CD8-positive, alpha-beta T cell (primary cell): ENCODE measurements at places on chromosomes 3 and 15.

DNA sequence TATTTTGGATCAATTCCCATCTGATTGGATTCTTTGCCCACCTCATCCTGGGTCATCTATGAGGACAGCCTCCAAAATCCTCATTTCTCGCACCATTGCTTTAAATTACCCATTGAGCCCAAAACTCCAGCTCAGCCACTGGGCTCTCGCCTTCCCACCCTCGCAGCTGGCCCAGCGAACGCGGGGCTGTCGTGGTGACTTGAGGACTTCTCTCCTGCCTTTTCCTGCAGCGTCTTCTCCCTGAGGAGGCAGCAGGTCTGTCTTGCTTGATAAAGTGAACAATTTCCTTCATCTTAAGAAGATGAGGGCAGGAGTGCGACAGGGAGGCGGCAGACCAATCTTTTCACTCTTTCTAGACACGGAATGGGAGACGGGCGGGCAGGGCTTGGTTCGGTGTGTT lies 33.0 kb upstream of the SNRPA1 start:
- DNase-seq, result no peak

DNA sequence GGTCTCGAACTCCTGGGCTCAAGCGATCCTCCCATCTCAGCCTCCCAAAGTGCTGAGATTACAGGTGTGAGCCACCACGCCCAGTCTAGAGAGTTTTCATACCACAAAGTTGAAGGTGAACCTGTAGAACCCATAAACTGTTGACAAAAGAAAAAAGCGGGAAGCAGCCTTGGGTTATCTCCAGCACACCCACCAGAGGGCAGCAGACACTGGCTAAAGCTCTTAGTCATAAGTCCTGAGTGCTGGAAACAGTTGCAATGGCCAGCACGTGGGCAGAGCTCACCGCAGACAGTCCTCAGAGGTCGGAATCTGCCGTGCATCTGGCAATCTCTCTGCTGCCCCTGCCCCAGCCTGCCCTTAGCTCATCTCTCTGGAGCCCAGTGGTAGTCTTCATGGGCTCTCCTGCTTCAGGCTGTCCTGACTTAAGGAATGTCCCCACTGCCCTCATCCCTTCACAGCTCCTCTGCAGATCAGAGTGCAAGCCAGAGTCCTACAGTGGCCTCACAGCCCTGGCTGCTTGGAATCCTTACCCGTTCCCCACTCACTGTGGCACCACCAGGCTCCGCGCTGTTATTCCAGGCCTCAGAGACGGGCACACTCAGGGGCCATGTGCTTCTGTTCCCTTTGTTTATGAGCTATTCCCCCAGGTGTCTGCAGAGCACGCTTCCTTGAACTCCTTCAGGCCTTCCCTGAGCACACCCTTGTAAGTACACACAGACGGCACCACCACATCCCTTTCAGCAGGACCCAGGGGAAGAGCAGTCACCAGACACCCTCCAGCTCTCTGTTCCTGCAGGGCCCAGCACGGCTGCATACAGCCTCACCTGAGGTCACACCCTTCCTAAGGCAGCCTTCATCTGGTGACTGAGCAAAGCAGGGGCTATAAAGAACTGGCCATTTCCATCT lies 8.8 kb upstream of the ELP6 start:
- DNase-seq, result peak; percentile 71

GRCh38 chr15:71290881-71291635 lies 175.8 kb downstream of the THSD4 start:
- DNase-seq, result no peak

- DNase-seq, result no peak
Measured at GRCh38 chr3:45795509-45795881, 841 bp downstream of the SLC6A20 start.

GRCh38 chr15:82875411-82876003 lies 66.1 kb downstream of the WHAMM start:
- no peak for DNase-seq

GRCh38 chr3:132407025-132407424 lies 10.3 kb upstream of the DNAJC13 start:
- no peak for DNase-seq

GRCh38 chr15:86650094-86650493 lies 570.4 kb downstream of the AGBL1 start:
- DNase-seq, result no peak

- no peak for DNase-seq
Measured at GRCh38 chr3:148931574-148931973, 59.8 kb upstream of the GYG1 start.

DNA sequence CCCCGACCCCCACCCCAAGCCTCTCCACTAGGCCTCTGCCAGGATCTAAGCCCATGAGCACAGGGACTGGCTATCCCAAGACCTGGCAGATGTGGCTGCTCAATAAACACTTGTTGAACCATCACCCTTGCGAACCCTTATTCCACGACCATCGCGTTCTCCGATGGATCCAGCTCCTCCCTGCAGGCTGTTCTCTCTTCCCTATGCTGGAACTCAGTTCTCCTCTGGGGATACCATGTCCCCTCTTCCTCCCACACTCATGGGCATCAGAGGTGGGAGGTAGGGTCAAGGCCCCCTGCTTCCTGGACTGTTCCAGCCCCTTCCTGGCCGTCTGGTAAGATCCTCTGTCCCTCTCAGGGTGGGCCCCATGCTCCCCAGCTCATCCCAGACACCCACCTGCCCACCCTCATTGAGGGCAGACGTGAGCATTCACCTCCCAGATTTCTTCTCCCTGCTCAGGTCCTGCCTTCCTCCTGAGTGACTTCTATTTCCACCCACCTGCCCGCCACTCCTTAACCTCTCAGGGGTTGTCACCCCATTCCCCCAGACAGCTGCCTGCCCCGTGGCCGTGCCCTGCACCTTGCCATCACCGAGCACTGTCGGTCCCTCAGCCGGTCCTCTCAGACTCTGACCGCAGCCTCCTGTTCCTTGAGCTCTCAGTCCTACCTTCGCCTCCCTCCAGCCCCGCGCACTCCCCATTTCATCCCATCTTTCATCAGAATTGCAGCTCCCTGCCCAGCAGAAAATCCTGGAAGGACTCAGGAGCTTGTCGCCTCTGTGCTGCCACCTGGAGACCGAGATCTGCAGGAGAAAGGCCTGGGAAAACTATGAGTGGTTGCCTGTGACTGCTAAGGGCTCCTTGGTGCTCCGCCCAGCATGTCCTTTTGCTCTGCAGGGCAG lies 42.0 kb downstream of the PML start:
- no peak for DNase-seq

DNA sequence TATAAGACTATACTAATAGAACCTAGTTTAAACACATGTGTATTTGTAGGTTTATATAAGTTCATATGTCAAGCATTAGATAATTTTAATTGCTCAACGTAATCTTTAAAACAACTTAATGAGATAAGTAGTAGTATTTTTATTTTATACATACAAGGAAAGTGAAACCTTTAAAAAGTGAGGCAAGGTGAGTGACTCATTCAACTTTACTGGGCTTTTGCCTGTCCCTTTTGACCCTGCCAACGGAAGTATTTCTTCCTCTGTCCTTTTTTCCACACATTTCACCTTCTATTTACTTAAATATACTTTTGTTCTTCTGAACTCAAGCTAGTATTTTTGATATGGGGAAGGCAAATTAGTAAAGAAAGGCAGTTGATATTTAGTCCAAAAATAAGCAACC lies 78.5 kb downstream of the KBTBD8 start:
- DNase-seq, result no peak

DNA sequence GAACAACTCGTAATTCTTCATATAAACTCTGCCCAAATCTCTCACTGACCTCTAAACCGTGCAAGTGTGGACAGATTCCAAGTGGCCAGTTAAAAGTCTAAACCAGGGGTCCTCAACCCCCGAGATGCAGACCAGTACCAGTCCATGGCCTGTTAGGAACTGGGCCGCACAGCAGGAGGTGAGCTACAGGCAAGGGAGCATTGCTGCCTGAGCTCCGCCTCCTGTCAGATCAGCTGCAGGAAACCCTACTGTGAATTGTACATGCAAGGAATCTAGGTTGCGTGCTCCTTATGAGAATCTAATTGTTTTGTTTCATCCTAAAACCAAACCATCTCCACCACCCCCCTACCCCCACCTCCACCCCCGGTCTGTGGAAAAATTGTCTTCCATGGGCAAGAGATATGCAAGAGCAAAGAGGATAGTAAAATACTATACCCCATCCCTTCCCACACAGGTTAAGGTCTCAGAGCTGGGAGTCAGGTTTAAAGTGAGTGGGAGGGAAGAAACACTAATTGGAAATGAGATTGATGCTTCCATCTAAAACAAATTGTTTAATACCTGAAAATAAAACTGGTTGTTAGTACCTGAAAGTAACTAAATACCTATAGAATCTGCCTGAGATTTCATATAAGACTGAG lies 54.0 kb downstream of the POLQ start:
- no peak for DNase-seq

- no peak for DNase-seq
Measured at GRCh38 chr15:32828507-32829186, 110.8 kb downstream of the GREM1 start.

DNA sequence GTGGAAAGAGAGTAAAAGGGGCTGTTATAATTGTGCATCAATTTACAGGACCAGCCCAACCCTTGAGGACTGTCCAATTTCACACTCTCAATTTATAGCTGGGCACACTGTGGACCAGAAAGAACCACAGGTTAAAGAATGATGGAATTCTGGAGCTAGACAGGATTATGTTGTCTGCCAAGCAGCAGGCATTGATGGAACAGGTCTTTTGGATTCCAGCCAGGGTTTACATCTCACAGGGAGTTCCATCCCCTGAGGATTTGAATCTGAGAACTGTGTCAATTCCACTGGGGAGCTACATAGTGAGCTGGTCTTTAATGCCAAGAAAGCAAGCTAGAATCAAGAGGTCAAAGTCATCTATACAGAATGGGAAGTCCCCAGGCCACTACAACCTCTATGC lies 389.5 kb upstream of the WNT5A start:
- DNase-seq, result no peak

GRCh38 chr15:101210058-101210457 lies 41.8 kb downstream of the CHSY1 start:
- DNase-seq, result no peak

- no peak for DNase-seq
Measured at GRCh38 chr3:189797103-189797750, 166.0 kb downstream of the TP63 start.

DNA sequence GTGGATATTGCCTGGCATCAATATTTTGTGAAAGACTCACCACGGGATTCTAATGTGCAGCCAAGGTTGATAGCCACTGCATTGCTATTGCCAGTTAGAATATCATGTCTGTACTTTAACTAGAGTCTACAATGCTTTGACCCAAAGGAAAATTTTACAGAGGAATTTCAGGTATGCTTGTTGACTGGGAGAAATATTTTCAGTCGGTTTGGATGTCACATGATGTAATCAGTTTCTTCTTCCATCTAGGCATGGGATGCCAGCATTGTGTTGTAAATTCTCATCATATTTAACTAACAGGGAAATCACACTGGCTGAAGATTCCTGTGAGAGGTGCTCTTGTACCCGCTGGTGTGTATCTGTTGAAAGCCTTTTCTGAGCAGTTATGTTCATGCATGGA lies 508.9 kb upstream of the ADAMTS9 start:
- no peak for DNase-seq

- DNase-seq, result no peak
Measured at GRCh38 chr3:149472030-149472797, 2.3 kb upstream of the TM4SF4 start.

DNA sequence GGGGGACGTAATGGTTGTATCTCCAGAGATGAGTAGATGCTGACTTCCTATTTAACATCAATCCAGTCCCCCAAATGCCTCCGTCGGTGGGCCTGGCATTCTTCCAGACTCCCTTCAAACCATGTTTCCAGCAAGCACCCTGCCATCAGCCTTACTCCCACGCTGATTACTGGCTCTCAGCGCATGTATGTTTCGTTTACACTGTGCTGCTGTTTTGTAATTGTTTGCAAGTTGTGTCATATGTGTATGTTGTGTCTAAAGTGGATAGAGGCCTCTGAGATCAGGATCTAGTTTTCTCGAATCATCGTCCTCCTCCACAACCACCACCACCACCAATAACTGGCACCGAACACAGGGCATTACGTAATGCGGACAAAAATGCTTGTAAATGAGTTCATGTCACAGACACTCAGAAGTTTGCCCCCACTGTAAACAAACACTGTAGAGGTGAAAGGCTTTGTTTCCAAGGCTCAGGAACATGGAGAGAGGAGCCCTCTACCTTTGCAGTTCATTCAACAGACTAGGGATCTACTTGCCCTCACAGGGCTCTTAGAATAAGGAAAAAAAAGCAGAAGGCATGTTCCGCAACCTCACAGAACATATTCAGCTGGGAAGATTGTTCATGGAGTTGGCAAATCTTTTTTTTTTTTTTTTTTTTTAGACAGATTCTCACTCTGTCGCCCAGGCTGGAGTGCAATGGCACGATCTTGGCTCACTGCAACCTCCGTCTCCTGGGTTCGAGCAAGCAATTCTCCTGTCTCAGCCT lies 46.1 kb upstream of the SEMA4B start:
- DNase-seq, result no peak

- no peak for DNase-seq
Measured at GRCh38 chr3:157922614-157923013, 183.6 kb downstream of the SHOX2 start.

DNA sequence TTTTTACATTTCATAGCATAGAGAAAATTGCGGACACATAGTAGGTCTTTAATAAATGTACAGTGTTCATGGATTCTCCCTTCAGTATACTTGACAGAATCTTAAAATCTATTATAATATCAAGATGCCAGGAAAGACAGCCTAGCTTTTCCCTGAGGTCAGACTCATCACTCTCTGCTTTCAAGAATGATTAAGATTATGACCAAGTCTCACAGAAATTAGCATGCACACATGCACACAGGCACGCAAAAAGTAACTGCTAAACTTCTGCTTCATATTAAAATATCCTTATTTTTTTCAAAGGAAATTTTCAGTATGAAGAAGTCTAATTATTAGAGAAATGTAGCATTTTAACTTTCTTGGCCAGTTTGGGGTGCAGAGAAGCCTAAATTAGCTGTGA lies 493.8 kb upstream of the NECTIN3 start:
- DNase-seq, result no peak

GRCh38 chr3:55534876-55535275 lies 47.8 kb upstream of the WNT5A start:
- no peak for DNase-seq

DNA sequence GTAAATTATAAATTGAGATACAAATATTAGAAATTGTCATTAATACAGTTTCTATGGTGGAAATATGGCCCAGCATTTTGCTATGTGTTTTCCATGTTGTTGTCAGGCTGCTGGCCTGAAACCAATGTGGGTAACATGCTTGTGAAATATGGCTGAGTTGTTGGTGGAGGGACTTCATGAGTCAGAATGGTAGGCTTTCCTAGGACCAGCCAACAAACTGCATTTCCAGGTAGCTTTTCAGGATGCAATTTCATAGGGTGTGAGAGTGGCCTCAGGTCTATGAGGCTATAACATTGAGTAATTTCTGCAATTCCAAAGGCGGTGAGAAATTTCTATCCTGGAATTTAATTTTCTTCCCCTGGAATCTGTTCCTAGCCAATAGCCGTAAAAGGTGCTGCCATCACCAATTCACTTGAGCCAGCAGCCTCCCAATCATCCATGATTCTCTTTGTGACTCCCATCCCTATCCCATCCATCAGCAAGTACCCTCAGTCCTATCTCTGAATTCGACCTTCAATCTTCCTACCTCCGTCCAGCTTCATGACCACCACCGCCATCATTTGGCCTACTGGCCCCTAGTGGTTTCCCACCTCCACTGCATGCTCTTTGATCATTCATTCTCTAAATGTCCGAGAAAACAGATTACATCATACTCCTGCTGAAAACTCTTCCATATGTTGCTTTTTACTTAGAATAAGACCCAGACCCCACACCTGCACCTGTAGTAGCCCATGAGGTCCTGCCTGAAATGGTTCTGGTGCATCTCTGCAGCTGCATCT lies 276.6 kb upstream of the CFAP20DC start:
- DNase-seq, result no peak

- DNase-seq, result no peak
Measured at GRCh38 chr15:96599268-96599667, 268.8 kb downstream of the NR2F2 start.
